Activated naive CD4-positive, alpha-beta T cell treated with anti-CD3 and anti-CD28 coated beads for 36 hours (primary cell): ENCODE measurements at places on chromosomes 13 and 19.

DNA sequence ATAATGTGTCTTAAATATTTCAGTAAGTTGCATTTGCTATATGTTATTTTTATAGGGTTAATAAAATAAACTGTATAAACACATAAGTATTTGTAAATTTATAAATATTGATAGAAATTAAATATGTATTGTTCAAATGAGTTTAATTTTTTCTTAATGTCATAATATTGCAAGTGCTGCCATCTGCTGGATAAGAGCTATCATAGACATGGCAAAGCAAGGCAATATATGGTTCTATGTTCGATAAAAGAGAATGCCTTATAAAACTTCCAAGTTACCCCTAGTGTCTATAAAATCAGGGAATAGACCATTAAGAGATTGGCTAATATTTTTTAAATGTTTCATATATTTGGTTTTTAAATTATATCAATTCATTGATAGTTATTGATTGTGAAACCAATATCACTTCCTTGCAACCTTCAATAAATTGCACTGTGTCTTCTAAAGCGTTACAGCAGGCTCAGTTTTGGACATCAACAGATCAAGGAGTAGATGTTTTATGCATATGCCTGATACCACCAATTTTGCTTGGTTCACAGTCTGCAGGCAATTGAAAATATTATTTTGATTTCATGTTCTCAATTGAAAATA, 29.0 kb upstream of the SLITRK6 start:
- DNase-seq, result no peak

GRCh38 chr13:114145722-114146121, 13.3 kb upstream of the RASA3 start:
- DNase-seq, result no peak

- no peak for DNase-seq
Observed at GRCh38 chr19:934865-935479, 9.1 kb downstream of the ARID3A start.

- DNase-seq, result no peak
Observed at GRCh38 chr13:55963934-55964333, 1176.8 kb upstream of the PRR20A start.

- DNase-seq, result peak; percentile 47
Observed at GRCh38 chr19:44512326-44513298, 12.3 kb upstream of the ZNF180 start.

- DNase-seq, result no peak
Observed at GRCh38 chr19:7265963-7266362, 28.3 kb downstream of the INSR start.

DNA sequence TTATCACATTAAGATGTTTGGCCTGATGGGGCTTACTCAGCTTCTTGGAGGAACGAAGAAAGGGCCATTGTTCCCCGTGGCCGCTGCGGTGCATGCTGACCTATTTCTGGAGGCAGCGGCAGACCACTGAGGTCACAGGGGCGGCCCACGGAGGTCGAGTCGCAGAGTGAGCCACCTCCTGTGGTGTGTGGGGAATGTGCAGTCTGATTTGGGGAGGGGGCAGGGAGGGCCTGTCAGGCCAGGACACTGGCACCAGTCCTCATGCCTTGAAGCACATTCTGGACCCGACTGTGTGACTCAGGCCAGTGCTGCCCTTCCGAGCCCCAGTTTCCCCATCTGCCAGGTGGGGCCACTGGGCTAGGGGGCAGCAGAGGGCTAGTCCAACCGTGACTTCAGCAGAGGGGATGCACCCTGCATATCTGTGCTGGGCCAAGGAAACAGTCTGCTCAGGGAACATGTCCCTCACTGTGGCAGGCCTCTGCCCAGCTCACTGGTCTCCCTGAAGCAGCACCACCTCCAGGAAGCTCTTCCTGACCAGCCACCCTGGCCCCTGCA, 6.3 kb downstream of the SLC7A10 start:
- DNase-seq, result no peak

DNA sequence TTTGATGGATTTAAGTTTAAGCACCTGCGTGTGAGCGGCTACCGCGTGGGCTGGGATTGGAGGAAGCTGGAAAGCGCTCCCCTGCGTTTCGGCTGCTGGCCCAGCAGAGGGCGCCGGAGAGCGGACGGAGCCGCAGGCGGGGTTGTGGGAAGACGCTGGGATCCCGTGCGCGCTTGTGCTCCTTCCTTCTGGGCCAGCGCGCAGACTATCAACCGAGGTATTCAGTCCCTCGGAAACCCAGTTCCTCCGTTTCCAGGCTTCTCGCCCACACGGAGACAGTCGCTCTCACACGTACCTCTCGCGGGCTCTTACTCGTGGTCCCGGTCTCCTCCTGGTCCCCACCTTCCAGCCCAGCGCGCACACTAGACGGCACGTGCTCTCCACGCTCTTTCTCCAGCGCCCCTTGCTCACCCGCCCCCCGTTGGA, 28.8 kb downstream of the EPN1 start:
- DNase-seq, result peak; percentile 51

GRCh38 chr19:55467236-55468053, 2.9 kb upstream of the C19orf85 start:
- peak; percentile 58 for DNase-seq

DNA sequence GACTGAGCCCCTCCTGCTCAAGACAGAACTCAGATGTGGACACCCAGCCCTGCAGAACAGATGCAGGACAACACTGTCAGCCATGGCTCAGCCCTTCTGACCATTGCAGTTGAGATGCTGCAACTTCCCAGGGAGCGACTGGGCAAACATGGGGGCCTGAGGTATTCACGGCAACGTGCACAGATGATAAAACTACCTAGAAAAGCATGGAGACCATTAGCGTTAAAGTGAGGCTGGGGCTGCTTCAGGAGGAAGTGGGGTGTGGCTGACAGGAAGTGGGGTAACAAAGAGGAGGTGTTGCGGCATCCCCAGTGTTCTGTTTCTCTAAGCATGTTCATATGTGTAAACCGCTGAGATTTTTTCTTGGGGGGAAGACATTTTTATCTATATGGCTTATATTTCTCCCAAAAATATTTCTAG, 1.3 kb upstream of the SIGLEC9 start:
- DNase-seq, result peak; percentile 82

DNA sequence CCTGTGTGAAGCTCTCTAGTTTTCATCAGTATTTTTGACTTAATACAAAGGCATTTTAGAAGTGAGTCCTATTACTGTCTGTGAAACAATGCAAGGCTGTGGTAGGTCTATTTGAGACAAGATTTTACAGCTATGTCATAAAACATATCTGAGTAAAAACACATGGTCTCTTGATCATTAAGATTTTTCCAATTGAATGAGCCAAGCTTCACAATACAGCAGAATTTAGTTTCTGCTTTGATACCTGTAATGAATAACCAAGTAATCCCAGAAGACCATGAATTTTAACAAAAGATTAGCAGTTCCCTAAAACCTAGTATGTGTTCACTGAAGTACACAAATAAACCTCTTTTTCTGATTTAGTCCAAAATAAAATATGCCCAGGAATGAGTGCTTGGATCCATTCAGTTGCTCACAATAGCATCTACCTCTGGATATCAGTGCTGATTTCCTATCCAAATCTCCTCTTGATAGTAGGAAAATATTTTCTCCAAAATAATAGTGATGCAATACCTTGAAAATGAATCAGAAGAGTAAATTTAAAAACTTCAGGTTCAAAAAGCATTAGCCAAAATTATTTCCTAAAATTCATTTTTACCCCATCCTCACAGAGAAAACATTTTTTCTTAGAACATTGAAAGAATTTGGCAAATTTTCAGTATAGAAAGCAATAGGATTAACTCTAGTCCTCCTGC, 533.5 kb upstream of the SGCG start:
- no peak for DNase-seq

DNA sequence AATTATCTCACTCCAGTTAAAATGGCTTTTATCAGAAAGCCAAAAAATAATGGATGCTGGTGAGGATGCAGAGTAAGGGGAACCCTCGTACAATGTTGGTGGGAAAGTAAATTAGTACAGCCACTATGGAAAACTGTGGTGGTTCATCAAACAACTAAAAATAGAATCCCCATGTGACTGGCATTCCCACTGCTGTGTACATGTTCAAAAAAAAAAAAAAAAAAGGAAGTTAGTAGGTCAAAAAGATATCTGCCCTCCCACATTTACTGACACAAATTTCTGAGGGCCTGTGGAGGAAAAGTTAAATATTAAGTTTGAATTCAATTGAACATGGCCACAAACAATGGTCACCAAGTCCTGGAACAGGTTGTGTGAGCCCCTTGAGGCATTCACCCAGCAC, 9.8 kb upstream of the ZSCAN5A start:
- DNase-seq, result no peak

DNA sequence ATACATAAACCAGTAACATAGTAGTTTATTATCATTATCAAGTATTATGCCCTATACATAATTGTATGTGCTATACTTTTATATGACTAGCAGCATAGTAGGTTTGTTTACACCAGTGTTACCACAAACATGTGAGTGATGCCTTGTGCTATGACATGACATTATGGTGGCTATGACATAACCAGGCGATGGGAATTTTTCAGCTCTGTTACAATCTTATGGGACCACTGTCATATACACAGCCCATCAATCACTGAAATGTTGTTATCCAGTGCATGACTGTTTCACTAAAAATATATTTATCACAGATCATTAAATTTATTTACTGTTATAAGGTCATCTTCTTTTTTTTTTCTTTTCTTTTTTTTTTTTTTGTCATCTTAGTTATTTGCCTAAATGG, 674.5 kb downstream of the PCDH17 start:
- no peak for DNase-seq
